Renal cortical epithelial cell (primary cell): ENCODE measurements at places on chromosomes 16 and 17.

- peak; percentile 47 for DNase-seq
Observed at GRCh38 chr17:37405955-37406634, 541 bp downstream of the ACACA start.

- DNase-seq = no peak
Observed at GRCh38 chr17:37463039-37463438, 26.7 kb upstream of the DUSP14 start.

DNA sequence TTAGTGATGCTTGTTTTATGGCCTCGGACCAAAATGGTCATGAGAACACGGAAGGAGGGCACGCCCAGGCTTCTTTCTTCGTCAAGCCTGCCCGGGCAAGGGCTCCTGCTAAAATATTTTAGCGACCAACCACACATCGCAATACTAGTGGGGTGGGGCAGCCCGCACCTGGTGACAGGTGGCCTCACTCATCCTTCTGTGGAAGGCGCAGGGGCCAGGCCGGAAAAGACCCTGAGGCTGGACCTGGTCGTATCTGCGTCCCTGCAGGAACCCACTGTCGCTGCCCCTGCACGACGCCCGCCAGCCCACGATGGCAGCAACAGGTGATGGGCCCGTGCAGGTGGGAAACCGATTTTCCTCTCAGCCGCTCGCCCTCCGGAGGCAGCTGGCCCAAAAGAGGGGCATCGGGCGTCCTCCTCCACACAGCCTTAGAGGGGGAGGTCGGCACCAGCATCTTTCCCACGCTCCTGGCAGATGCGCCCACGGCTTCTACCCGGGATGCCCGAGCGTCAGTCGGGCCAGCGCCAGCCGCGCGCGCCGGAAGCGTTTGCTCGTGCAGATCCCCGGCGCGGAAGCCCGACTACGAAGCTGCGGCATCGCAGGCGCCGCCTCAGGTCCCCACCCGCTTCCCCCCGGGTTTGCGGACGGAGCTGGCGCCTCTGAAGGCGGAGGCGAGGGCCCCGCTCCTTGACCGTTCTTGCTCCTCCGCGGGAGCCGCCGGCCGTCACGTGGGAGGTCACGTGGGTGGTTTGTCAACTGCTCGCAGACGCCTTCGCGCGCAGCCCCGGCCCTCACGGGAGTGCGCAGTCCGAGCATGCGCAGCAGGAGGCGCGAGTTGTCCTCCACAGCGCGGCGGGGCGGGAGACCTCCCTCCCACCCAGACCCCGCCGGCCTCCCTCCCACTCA is 22.8 kb upstream of the FOXK2 start:
- peak; percentile 75 for DNase-seq

GRCh38 chr16:23949630-23950290 is 114.0 kb downstream of the PRKCB start:
- no peak for DNase-seq

GRCh38 chr16:57349212-57350031 is 9.2 kb upstream of the CCL22 start:
- DNase-seq = no peak

- no peak for DNase-seq
Observed at GRCh38 chr16:84720177-84720579, 20.4 kb downstream of the USP10 start.

- DNase-seq = no peak
Observed at GRCh38 chr17:21125862-21126261, 902 bp upstream of the DHRS7B start.

DNA sequence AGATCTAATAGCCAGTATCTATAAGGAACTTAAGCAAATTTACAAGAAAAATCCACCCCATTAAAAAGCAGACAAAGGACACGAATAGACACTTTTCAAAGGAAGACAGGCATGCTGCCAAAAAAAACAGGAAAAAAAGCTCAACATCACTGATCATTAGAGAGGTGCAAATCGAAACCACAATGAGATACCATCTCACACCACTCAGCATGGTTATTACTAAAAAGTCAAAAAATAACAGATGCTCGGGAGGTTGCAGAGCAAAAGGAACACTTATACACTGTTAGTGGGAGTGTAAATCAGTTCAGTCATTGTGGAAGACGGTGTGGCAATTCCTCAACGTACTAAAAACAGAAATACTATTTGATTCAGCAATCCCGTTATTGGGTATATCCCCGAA is 9.6 kb downstream of the STX8 start:
- no peak for DNase-seq

DNA sequence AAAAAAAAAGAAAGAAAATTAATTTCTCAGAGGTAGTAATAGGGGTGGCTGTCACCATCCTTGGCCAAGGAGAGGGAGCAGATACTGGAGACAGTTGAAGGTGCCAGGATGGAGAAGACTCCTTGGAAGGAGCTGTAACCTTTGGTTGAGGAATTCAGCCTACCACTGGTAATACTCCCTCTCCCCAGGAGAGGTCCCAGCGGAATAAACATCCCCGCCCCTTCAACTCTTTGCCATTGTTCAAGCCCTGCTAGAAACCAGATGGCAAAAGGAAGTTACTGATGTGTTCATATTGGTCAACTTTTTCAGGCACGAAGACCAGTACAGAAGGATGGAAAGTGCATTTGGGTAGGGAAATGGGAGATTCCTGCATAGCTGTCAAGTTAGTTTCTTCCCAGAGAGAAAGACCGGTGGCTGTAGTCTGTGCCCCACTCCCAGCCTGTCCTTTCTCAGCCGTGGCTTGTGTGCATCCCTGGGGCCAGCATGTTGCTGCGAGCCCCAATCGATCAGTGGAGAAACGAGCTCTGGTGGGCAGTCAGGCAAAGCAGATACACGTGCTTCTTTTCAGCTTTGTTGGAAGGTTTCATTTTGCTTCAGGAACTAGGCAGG is 612.1 kb downstream of the MAF start:
- DNase-seq = no peak

DNA sequence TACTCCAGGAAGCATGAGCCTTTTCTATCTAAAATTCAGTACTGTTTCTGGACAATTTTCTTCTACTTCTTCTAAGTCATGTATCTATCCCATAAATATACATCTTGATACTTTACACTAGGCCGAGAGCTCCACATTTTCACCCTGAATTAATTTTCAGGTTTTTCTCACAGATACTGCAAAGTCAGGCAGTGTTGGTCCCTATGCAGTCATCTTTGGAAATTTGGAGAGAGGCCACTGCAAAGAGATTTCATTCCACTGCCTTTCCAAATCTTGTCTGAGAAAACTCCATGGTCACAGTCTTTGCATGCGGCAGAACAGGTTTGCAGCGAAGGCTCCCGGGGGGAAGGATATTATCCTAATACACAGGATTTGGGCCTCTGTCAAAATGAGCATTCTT is 28.2 kb downstream of the DUSP14 start:
- DNase-seq = no peak

- DNase-seq = no peak
Observed at GRCh38 chr17:76530811-76531485, 6.6 kb downstream of the CYGB start.

DNA sequence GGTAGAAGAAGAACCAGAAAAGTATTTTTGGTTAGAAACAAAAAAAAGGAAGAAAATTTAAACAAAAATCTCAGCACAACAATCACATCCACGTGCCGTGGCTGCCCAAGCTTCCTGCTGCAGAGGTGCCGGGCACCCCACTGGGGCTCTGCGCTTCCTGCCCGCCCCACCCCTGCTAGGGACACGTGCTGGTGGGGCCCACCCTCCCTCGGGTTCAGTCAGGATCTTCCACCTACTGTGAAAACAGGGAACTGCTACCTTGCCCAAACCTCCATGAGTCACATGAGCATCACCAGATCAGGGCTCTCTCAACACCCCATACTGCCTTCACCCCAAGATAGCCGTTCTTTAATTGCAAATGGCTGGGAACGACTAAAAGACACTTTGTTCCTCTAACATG is 24.4 kb upstream of the CYTH1 start:
- DNase-seq = no peak

DNA sequence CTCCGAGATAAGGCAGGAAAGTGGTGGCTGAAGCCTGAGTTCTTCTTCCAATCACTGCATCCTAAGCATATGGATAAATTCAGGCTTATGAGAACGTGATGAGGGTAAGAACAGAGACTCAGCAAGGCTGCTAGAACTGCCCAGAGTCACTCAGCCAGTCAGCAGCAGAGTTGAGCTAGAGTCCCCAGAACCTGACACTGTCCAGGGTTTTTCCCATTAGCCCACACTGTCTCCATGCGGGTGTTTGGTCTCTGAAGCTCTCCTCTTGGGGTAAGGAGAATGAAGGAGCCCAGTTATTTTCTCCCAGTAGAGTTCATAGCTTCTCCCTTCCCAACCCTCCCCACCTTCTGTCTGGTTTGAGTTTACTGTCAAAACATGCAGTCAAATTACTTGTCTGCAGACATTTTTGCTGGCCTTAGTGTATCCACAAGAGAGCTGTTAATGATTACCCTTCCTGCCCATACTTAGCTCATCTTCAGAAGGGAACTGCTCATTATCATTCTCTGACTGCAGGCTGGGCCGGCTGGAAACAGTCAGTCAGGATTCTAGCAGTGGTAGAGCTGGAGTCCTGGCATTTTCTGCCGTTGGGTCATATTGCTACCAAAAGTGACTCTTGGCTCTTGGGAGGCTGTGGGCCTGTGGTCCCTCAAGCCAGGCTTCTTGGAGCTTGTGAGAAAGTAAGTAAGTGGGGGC is 460.0 kb downstream of the HS3ST3B1 start:
- no peak for DNase-seq
